Activated T-helper 1 cell treated with anti-CD3 and anti-CD28 coated beads, Interleukin-12 subunit alpha, Interleukin-12 subunit beta, Interleukin-2, Interleukin-4 antibody, amounts not matched to agents 30 ng/mL and 10 ng/mL and 1 ng/mL, durations not matched to agents 14 hours and 24 hours and 36 hours (primary cell): ENCODE measurements at places on chromosomes 3 and 15. TPM values are rescaled to one million over a fixed set of nuclear protein-coding genes. Genes with fewer than 3 reads are reported as not detected.

Gene PML
- 62.0 and 63.6 TPM in 2 replicates for total RNA-seq

Gene CLEC3B
- total RNA-seq = not detected in 2 replicates

Gene IL5RA
- total RNA-seq = 0.12 TPM in 1 of 2 replicates, not detected in the other

Gene AGTR1
- total RNA-seq = not detected in 2 replicates

Gene QARS1
- 185 and 200 TPM in 2 replicates for total RNA-seq

Gene TMEM266
- 0.10 and 0.16 TPM in 2 replicates for total RNA-seq

Gene IL12A
- total RNA-seq = 0.34 and 0.37 TPM in 2 replicates

Gene APBA2
- total RNA-seq = 0.80 and 0.86 TPM in 2 replicates

Gene LYZL4
- not detected in 2 replicates for total RNA-seq

Gene CCR4
- 110 and 115 TPM in 2 replicates for total RNA-seq

Gene CILP
- total RNA-seq = not detected in 2 replicates

Gene COLQ
- 0.65 and 0.96 TPM in 2 replicates for total RNA-seq

Gene KNG1
- not detected in 2 replicates for total RNA-seq

Gene DUOXA1
- total RNA-seq = 0.37 TPM in 1 of 2 replicates, not detected in the other

Gene TP63
- total RNA-seq = 0.51 and 0.67 TPM in 2 replicates

Gene SEMA5B
- total RNA-seq = not detected in 2 replicates

Gene IGDCC3
- total RNA-seq = not detected in 2 replicates

Gene ELL3
- 0.41 and 0.73 TPM in 2 replicates for total RNA-seq

Gene BBX
- 38.1 and 45.1 TPM in 2 replicates for total RNA-seq

Gene ACAN
- not detected in 2 replicates for total RNA-seq

Gene CKMT1A
- 0.15 and 0.16 TPM in 2 replicates for total RNA-seq

Gene HYKK
- 1.2 and 1.4 TPM in 2 replicates for total RNA-seq

Gene WWTR1
- total RNA-seq = 0.57 and 0.81 TPM in 2 replicates

Gene FEZF2
- total RNA-seq = not detected in 2 replicates

Gene PATL2
- total RNA-seq = 11.1 and 11.5 TPM in 2 replicates

Gene SCN11A
- 0.05 TPM in 1 of 2 replicates, not detected in the other for total RNA-seq

Gene ACP3
- total RNA-seq = not detected in 2 replicates

Gene GABRR3
- not detected in 2 replicates for total RNA-seq

Gene GXYLT2
- 0.08 TPM in 1 of 2 replicates, not detected in the other for total RNA-seq

Gene TRIM42
- total RNA-seq = not detected in 2 replicates

Gene CPN2
- not detected in 2 replicates for total RNA-seq

Gene CPNE9
- total RNA-seq = 0.93 TPM in 1 of 2 replicates, not detected in the other

Gene MLF1
- 0.78 and 0.83 TPM in 2 replicates for total RNA-seq

Gene CA12
- total RNA-seq = 0.29 and 0.36 TPM in 2 replicates

Gene DPPA2
- not detected in 2 replicates for total RNA-seq

Gene SCAANT1
- total RNA-seq = not detected in 2 replicates

Gene DUOXA2
- total RNA-seq = not detected in 2 replicates

Gene STRA6
- 0.23 TPM in 1 of 2 replicates, not detected in the other for total RNA-seq

Gene PPP1R14D
- total RNA-seq = not detected in 2 replicates

Gene CCR3
- total RNA-seq = 0.29 TPM in 1 of 2 replicates, not detected in the other

Gene ECE2
- total RNA-seq = not detected in 2 replicates

Gene FAM240A
- total RNA-seq = not detected in 2 replicates

Gene DOCK3
- 1.5 and 1.6 TPM in 2 replicates for total RNA-seq

Gene SNUPN
- total RNA-seq = 30.8 and 34.1 TPM in 2 replicates

Gene AADACL2
- total RNA-seq = not detected in 2 replicates

Gene AVEN
- 16.3 and 16.8 TPM in 2 replicates for total RNA-seq

Gene KCNH8
- not detected in 2 replicates for total RNA-seq

Gene AGBL1
- total RNA-seq = not detected in 2 replicates

Gene NECTIN3
- 3.5 and 4.6 TPM in 2 replicates for total RNA-seq

Gene ACVR2B
- total RNA-seq = 10.4 and 10.5 TPM in 2 replicates

Gene WDR72
- not detected in 2 replicates for total RNA-seq
